Esophagus mucosa (tissue), 1 donor: ENCODE measurements at places on chromosomes 6 and 20. TPM values are rescaled to one million over a fixed set of nuclear protein-coding genes. Genes with fewer than 3 reads are reported as not detected.

Gene ZBTB46
- 1.7 TPM for total RNA-seq

DNA sequence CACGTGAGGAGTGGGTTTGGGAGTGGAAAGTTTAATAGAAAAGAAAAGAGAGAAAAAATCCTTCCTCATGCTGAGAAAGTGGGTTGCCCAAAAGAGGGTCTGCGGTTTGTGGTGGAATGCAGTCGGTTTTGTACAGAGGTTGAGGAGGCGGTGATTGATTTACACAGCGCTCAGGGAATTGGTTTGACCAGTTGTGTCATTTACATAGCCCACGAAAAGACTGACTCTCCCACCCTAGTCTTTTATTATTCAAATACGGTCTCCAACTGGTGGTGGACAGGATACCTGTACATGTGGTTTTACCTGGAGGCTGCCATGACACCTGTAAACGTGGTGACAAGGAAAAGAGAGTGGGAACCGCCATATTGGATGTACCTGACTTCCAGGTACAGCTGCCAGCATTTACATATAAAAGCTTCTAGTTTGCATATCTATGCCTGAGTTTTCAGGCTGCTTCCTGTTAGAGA lies 42.1 kb downstream of the HLA-DPB1 start:
- no peak for ATAC-seq

Gene CCN6
- total RNA-seq: not detected

DNA sequence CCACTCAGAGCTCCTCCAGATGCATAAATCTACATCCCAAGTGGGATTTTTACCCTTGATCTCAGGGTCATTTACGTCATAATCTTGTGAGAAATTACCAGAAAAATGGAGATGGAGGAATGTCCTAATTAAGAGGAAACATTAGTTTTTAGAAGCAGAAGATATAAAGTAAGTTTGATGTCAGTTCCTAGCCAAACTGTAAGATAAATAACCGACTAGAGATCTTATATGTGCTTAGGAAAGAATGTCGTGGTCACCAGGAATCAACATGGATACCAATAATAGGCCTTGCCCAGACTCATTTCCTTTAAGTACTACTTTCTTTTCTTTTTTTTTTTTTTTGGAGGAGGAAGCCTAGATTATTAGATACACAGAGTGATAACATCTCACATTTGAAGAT lies 186.9 kb downstream of the UTRN start:
- ATAC-seq: no peak

DNA sequence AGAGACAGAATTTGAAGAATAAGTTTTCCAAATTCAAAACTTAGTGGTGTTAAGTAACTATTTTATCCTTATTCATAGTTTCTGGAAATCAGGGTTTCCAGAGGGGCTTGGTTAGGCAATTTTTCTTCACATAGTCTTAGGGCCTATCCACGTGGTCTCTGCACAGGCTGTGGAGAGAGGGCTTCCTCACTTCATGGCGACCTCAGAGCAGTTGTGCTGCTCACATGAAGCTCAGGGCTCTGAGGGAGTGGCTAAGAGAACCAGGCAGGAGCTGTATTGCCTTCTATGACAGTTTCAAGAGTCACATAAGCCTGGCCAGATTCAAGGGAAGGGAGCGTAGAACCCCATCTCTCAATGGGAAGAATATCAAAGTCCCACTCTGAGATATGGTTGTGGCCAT lies 13.9 kb upstream of the CD40 start:
- no peak for ATAC-seq
